Tibial nerve (tissue), 4 donors: ENCODE measurements at places on chromosomes 5 and 9.

DNA sequence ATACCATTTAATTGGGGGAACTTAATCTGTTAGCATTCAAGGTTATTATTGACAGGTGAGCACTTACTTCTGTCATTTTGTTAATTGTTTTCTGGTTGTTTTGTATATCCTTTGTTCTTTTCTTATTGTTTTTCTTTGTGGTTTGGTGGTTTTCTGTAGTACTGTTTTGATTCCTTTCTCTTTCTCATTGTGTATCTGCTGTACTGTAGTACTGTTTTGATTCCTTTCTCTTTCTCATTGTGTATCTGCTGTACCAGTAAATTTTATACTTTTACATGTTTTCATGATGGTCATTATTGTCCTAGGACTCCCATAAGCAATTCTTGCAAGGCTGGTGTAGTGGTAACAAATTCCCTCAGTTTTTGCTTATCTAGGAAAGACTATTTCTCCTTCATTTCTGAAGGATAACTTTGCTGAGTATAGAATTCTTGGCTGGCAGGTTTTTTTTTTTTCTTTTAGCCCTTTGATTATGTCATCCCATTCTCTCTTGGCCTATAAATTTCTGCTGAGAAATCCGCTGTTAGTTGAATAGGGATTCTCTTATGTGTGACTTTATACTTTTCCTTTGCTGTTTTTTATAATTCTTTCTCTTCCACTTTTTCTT, 24.1 kb upstream of the CACNA1B start:
- DNase-seq, result no peak

- DNase-seq, result no peak
Measured at GRCh38 chr5:173480896-173481295, 135.6 kb downstream of the BOD1 start.

GRCh38 chr9:127250896-127251391, 13.6 kb upstream of the GARNL3 start:
- no peak for DNase-seq

DNA sequence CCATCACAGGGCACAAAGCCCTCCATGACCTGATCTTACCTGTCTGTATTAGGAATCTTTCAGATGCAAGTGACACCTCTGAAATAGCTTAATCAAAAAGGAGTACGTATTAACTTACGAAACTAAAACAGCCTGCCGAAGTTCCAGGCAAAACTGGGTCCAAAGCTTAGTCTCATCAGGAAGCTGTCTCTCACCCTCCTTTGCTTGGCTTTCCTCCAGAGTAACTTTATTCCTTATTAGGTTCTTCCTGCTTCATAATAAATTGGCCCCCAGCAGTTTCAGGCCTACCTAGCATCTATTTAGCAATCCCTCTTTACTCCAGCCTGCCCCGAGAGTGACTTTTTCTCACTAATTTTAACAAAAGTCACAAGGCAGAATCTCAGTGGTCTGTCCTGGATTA, 58.4 kb upstream of the STK32A start:
- DNase-seq, result no peak

DNA sequence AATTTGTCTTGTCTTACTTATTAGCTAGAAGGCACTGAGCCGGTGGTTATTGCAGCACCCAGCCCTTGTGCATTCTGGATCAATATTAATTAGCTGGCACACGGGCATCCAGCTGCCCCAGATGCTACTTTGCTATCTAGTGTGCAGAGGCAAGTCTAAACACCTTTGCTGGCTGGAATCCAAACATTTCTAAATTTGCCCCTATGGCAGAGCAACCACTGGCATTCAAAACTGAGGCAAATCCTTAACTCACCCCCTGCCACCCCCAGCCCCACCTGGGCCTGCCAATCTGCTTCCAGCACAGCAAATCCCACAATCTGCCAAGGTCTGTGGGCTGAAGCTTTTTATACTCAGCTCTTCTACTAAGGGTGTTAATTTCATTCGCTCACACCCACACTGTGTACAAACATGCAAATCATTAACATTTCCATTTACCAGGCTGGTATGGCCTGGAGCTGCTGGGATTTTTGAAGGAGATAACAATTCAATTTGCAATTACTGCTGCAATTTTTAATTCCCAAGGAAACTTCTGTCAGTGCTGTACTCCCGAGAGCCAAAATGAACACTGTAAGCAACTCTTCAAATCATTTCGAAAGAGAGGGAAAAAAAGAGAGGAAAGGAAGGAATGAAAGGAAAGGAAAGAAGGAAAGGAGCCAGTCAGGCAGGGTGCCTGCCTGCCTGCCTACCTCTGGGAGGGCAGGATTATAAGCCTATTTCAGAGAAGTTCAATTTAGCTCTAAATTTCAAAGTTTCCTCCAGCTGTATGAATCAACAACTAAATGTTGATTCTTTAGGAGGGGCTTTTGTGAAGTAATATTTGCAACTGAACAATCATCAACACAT, 35.5 kb downstream of the RAPGEF1 start:
- DNase-seq, result no peak

- DNase-seq, result no peak
Measured at GRCh38 chr9:108245331-108245730, 610.5 kb downstream of the ACTL7B start.

DNA sequence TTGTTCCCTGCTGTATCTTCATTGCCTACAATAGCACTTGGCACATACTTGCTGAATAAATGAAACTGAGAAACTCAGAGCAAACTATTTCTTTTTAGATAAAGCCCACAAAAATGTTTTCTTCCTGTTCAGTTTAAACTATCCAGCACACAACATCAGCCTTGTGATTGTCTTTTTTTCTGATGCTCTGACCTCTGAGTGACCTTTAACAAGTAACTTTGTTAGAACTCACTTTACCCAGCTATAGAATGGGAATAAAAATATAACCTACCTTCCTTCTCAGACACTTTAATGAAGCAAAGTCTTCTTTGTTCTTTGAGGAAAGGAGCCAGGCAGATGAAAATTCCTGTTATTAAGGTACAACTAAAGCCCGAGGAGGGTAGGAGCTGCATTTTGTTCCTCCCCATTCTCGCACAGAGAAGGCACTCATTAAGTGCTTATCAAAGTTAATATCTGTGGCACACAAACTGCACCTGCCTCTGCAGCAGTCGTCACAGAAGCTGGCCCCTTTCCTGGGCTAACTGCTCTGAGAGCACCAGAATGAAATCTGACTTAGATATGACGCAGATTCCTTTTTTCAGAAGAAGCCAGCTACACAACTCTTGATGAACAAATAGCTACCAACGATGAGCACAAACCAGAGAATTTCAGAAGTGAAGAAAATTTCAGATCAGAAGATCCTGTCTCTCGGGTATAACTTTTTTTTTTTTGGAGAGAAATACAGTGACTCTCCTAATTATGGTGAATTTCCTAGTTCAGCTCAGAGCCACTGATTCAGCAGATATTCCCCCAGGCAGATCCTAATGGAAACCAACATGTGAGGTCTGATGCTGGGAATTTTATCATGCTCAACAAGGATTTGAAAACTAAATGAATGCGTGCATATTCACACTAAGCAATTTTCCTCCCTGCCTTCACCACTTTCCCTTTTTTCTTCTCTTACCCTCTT, 31.0 kb upstream of the NR3C1 start:
- DNase-seq, result no peak

- DNase-seq, result no peak
Measured at GRCh38 chr5:69270840-69271239, 36.2 kb downstream of the CDK7 start.

DNA sequence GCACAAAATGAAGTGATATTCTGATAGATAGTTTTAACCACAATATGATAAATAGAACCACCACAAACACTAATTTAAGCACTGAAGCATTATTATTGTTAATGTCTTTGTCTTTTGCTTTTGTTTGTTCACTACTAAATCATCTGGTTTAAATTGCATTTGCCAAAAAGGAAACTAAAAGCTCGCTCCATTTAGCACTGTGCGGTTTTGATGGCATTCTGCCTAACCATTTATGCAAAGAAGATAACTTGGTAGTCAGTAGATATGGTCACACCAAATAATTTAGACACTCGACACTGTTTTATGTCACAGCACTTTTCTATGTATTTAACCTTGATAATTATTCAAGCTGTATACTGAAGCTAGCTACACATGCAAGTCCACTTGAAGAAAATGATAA, 849.8 kb upstream of the CDH6 start:
- DNase-seq, result no peak

- DNase-seq, result no peak
Measured at GRCh38 chr5:131534974-131535373, 100.1 kb downstream of the RAPGEF6 start.

DNA sequence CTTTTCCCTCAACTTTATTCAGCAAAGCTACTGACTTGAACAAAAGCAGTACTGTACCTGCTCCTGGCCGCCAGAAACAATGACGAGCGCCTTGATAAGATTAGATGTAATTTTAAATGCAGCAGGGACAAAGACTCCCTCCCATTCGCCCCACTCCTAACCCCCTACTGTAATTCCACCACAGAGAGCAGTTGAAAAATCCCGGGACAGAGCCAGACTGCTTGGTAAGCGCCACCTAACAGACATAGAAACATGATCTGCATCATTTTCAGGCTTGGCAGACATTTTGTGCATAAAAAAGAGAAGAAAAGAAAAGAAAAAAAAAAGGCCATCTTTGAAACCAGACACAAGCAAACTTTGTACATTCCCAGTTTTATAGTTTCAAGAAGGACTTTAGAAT, 81.9 kb downstream of the ISL1 start:
- no peak for DNase-seq

GRCh38 chr5:3139499-3139931, 388.0 kb upstream of the IRX2 start:
- DNase-seq, result no peak
